GM04504 (cell line): ENCODE measurements at places on chromosomes 5 and 9.
A peak's percentile ranks its signal among the peaks of the same experiment; 100 is the strongest.

DNA sequence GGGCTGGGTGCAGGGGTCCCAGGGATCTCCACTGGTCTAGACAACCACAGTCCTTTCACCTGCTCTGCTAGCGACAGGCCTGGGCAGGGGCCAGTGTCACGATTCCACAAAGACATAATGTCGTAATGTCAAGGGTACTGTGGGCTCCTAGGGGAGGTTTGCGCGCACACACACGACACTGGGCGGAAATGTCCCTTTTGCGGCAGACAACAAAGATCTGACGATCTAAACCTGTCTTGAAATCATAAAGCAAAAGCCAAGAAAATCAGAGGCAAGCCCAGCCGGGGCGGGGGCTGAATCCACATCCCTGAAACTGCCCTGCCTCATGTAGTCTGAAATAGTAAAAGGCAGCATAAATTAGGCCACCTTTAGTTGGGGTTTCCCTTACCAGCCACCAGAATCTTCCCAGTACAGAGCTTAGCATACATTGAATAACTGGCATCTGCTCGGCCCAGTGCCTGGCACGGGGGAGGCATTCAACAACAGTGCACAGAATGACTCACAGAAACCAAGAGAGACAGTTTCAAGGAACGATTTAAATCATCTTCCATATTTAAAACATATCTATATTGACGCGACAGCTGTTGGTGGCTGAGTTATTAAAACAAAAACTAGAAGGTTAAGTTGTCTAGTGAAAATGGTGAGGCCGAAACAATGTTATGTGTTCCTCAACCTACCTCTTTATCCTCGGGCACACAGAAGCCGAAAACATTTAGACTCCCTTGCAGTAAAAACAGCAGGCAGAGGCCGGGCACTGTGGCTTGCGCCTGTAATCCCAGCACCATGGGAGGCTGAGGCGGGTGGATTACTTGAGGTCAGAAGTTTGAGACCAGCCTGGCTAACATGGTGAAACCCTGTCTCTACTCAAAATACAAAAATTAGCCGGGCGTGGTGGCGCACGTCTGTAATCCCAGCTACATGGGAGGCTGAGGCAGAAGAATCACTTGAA lies 151.0 kb downstream of the MYO10 start:
- DNase-seq, result no peak

GRCh38 chr5:78588507-78588906 lies 60.1 kb downstream of the LHFPL2 start:
- DNase-seq, result no peak

GRCh38 chr9:69571032-69571431 lies 101.1 kb downstream of the APBA1 start:
- DNase-seq, result no peak

DNA sequence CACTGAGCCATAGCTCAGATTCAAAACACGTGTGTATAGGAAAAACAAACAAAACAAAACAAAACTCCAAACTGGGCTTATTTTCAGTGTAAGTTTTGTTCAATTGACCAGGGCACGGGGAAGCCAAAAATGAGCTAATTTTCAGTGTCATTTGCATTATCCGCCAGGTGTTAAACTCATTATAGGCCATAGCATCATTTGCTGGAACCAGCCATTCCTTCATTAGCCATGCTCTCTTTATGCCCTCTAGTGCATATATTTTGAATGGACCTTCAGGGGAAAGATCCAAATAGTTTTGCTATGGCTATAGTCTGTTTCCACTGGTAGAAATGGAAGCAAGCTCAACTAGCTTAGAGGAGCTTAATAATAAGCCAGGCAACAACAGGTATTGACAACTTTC lies 1205.2 kb upstream of the DMAC1 start:
- no peak for DNase-seq

- DNase-seq, result no peak
Observed at GRCh38 chr9:6498982-6499381, 86.0 kb downstream of the UHRF2 start.

DNA sequence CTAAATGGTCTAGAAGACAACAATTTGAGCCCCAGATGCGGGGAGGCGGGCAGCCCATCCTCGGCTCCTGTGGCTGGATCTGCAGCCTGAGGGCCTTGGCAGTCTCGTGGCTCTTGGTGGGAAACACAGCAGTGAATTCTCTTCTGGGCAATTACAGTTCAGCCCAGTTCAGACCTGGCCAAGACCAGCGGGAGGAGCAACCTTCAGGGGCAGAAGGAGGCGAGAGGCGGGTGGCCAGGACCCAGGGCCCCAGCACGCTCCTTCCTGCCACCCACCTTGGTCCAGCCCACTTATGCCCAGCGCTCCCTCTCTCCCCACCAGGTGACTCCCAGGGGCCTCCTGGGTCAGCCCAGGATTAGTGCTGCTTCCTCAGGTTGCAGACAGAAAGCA lies 7.8 kb downstream of the MYMK start:
- no peak for DNase-seq

DNA sequence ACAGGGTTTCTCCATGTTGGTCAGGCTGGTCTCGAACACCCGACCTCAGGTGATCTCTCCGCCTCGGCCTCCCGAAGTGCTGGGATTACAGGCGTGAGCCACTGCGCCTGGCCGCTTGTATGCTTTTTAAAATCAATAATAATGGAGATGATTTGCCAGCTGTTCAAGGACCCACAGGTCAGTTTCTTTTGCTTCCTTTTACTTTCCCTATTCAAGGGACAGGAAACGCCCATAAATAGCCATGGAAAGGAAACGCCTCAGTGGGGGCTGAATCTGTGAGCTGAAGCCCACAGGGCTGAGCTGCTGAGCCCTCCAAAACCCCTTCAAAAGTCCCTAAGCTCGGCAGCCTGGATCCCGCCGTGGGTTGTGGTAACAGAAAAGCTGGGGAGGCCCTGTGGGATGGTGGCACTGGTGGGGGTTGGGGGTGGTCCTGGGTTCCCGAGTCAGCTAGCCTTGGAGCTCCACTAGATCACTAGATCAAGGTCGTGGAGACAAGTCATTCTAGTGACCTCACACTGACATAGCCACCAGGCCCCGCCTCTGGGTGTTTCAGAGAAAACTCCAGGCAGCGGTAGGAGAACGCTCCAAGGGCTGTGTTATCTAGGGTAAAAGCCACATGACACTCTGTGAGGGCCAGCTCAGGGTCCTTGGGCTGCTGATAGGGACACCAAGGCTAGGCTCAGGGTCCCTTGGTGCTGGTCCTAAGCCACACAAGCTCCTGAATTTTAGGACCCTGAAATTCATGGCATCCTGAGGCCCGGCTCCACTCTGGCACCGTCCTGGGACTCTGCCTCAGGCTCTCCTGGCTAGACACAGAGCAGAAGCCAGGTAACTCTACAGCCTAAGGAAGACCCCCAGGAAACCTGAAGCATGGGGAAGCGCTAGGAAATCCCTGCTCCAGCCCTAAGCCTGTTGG lies 18.0 kb upstream of the DUSP1 start:
- DNase-seq, result no peak

GRCh38 chr9:133869674-133870405 lies 122.3 kb downstream of the VAV2 start:
- DNase-seq, result no peak

DNA sequence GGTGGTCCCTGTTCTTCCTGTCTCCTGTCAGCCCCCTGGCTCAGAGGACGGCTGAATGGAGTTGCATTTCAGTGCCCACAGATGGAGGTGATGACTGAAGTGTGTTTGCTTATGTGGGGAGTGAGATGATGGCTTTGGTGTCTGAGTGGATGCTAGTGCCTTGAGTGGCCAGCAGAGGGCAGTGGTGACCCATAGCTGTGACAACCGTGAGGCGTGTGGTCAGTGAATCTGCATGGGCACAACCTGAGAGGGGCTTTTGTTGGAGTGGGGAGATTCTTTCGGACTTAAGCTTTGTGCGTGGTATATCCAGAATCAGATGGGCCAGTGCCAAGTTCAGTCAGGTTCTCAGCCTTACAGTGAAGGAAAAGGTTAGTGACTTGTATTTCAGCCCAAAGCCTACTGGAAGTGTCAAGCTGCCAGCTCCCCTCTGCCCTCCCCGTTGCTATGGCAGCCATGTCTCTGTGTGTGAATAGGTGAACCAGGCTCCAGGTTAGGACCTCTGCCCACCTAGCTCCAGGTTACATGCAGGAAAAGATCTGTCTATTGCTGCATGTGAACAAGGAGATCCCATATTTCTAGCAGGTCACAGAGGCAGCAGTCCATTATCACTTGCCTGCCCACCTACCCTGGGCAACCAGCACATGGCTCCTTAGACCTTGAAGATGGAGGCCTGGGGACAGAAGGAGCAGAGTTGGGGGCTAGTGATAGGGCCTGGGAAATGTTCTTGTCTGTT lies 14.7 kb upstream of the CXXC5 start:
- DNase-seq, result peak; percentile 54

DNA sequence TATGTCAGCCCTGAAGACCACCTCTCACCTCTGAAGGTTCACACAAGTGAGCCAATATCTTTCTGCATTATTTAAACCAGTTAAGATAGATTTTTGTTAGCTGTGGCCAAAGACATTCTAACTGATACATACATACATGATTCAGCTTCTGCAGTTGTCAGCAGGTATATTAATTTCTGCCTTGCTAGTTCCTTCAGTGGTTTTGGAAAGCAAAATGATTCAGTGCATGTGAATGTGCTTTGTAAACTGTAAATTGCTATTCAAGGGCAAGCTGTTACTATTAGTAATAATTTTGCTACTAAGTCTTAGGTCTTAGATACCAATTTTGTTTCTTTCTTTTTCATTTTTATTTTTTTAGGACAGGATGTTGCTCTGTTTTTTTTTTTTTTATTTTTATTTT lies 89.2 kb upstream of the ERBIN start:
- DNase-seq, result peak; percentile 44

DNA sequence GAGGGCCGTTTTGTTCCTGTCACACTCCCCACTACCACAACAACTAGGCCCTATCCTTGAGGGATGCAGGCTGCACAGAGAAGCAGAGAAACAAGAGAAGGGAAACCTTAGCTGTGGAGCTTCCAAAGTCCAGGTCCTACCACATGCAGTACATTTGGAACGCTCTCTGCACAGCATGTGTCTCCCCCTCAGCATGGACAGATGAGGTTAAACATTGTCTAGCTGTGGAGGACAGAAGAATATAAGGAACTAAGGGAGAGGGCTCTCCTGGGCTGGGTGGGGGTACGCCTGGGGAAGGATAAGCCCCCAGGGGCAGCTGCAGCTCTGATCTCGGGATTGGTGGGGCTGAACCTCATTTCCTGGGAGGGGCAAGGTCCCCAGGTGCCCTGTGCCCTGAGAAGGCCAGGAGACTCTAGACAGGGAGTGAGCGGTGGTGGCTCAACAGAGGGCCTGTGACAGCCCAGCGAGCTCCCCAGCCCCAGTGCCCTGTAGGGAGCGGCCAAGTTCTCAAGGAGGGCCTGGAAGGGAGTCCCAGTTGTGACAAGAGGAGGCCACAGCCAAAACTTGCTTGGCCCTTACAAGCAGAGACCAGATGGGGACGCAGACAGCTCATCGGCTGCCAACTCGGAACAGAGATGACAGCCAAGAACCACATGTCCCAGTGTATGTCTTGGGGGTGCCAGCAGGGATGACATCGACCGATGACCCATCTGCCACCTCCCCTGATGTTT lies 30.1 kb downstream of the TSPAN17 start:
- no peak for DNase-seq

- DNase-seq, result no peak
Observed at GRCh38 chr5:38329132-38329715, 70.9 kb downstream of the EGFLAM start.

GRCh38 chr9:94157050-94157801 lies 73.0 kb downstream of the PTPDC1 start:
- peak; percentile 54 for DNase-seq

DNA sequence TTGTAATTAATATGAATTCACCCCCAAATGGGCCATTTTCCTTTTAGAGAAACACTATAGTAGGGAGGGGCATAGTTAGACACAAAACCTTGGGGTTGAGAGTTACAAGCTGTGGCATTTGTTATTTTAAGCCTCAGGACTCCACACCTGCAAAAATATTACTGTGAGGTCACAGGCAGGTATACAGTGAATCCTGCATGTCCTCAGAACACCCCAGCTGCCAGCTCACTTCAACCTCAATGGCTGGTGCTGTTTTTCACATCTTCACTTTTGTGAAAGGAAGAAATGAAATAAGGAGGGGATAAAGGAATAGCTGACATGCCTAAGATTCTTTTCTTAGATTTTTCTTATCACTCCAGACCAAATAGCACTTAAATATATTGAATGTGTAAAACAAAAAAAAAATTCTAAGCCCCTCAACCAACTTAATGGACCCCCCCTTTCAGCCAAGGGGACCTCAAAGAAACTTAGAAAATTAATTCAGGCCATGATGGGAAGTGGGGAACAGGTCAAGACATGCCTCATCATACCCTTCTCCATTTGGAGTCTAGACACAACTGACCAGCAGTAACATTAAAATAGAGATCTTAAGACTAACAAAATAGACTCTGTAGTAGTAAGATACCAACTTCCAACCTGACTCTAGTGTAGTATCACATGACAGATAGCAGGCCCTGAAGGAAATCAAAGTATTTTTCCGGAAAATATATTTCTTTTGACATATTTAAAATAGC lies 9.2 kb downstream of the C9orf85 start:
- DNase-seq, result no peak

DNA sequence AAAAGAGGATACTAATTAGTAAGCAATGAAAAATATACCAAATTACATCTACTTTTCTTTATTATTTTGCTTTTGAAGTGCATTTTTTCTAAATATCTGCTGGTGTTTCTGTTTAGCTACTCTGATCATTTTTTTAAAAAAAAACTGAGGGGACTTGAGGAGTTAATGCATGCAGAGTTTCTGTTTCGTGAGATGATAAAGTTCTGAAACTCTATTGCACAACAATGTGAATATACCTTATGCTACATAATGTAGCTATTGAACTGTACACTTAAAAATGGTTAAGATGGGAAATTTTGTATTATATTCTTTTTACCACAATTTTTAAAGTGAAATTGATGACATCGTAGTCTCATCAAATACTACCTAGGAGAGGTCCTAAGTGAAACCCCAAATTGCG lies 288.3 kb upstream of the NR4A3 start:
- DNase-seq, result no peak

- no peak for DNase-seq
Observed at GRCh38 chr9:90433398-90433941, 209.2 kb downstream of the DIRAS2 start.

- no peak for DNase-seq
Observed at GRCh38 chr5:54772684-54773083, 212.7 kb downstream of the ESM1 start.

DNA sequence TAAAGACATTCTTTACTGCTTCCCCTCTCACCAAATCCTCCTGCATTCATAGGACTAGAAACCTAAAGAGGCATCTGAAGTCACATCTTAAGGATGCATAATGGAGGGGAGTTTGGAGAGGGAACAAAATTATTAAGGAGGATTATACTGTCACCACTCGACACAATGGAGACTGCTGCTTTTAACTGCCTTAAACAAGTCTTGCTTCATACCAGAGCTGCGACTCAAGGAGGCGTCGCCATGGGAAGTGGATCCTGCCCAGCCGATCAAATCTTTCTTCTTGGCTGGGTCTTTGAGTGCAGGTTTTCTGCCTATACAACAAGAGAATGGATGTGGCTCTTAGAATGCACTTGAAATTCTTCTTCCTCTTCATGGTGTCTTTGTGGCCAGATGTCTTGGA lies 66.7 kb upstream of the FOXE1 start:
- no peak for DNase-seq
